H4 (cell line): ENCODE measurements at places on chromosomes 6 and 20. TPM values are rescaled to one million over a fixed set of nuclear protein-coding genes. Genes with fewer than 3 reads are reported as not detected.

Gene GINS1
- total RNA-seq: 16.3 and 20.3 TPM in 2 replicates

Gene OLIG3
- total RNA-seq: not detected in 2 replicates

Gene TFAP2C
- total RNA-seq: 6.2 and 7.2 TPM in 2 replicates

Gene TRIM10
- total RNA-seq: not detected in 2 replicates
